CD8-positive, alpha-beta T cell (primary cell): ENCODE measurements at places on chromosomes 3 and 15.

GRCh38 chr15:99268431-99268830, 17.1 kb downstream of the LRRC28 start:
- no peak for DNase-seq

- DNase-seq = no peak
Observed at GRCh38 chr3:99645277-99646106, 7.1 kb downstream of the COL8A1 start.

DNA sequence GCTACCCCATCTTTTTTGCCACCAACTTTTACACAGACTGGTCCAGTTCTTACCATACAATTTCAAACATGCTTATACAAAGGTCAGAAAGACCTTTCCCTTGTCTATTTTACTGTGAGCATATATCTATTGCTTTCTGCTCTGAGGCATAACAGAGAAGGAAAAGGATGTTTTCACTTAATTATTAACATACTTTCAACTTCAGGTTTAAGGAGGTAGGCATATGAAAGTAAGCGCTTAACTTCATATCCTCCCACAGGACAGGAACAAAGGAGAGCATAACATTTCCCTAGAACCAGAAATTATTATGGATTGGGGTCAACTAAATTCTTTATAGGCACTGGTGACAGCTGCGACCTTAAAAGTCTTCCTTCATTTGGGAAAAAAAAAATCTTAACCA, 1.1 kb downstream of the MYEF2 start:
- DNase-seq = no peak

DNA sequence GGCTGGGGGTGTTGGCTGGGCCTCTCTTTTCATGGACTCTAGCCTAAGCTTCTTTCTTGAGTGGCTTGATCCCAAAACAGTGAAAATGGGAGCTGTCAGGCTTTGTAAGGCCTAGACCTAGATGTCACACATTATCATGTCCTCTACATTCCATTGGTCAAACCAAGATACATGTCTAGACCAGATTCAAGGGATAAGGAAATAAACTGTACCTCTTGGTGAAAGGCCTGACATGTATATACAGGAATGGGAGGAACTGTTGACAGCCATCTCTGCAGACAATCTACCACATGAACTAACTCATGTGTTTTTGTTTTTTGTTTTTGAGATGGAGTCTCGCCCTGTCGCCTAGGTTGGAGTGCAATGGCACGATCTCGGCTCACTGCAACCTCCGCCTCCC, 11.1 kb upstream of the RPP25 start:
- DNase-seq = no peak

GRCh38 chr3:146036281-146036680, 124.7 kb downstream of the PLOD2 start:
- no peak for DNase-seq

- DNase-seq = no peak
Observed at GRCh38 chr3:78633626-78634025, 1134.2 kb downstream of the ROBO1 start.

DNA sequence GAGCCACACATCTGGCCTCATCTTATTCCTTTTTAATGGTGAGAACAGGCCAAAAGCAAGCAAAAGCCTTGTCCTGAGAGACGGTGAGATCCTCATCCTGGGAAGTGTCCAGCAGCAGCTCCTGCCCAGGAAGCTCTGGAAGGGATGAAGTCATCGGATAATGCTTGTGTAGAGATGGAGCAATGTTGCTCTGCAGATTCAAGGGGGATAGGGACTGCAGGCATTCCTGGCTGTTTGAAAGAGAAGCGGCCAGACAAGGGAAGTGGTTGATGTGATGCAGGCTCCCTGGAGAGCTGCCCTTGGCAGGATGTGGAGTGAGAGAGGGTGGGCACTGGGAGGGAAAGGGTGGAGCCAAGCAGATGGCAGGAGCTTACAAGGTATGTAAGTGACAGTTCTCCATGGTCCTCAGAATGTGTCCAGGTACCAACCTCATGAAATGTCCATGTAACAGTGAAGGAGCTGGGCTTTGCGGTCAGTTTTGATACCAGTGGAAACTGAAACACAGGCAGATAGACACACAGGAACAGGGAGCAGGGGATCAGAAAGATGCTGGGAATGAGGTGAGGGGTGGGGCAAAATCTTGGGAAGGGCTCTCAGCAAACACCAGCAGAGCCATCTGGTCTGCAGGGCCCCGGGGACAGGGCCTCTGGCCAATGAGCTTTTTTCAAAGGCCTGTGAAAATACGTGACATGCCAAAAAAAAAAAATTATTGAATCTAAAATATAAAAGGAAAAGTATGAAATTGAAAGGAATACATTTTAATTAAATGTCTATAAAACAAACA, 32.2 kb upstream of the LACTB start:
- DNase-seq = no peak
